Neuronal stem cell (in vitro differentiated cells): ENCODE measurements at places on chromosomes 16 and 17.
A peak's percentile ranks its signal among the peaks of the same experiment; 100 is the strongest.

DNA sequence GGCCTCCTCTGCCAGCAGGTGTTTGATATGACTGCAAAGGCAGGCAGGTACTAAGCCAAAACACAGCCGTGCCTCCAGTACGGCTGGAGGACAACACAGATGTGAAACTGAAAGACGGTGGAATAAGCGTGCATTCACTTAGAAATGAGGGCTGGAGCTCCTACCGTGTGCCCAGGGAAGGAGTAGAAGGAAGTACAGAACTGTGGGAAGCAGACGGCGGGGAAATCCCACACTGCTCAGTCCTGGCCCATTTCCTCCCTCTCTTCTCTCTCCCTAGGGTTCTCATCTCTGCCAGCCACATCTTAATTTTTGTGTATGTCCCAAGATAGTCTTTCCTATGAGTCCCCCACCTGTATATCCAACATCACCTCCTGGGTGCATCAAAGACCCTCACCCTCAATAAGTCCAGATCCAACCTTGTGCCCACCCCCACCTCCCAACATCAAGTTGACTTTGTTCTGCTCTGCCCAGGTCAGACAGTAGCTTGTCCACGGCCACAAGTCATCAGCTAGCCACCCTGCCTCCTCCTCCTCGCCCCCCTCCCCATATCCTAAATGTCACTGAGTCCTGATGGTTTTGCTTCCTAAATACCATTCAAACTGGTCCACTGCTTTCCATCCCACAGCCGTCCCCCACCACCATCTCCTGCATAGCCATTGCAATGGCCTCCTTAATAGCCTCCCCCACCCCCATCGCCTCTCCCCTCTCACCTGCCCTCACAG, 77.1 kb upstream of the RPL38 start:
- H3K27me3 ChIP-seq: no peaks in the 10 kb centered on the region
- DNase-seq: no peak
- H3K4me1 ChIP-seq: peaks cover 7% of the 10 kb centered on the region

- no peaks in the 10 kb centered on the region for H3K27me3 ChIP-seq
- H3K4me1 ChIP-seq: peaks cover 5% of the 10 kb centered on the region
- H3K36me3 ChIP-seq: no peaks in the 10 kb centered on the region
- no peak overlapping the region for H3K27ac ChIP-seq
- no peak for DNase-seq
Observed at GRCh38 chr17:82687375-82687861, 11.1 kb downstream of the RAB40B start.

DNA sequence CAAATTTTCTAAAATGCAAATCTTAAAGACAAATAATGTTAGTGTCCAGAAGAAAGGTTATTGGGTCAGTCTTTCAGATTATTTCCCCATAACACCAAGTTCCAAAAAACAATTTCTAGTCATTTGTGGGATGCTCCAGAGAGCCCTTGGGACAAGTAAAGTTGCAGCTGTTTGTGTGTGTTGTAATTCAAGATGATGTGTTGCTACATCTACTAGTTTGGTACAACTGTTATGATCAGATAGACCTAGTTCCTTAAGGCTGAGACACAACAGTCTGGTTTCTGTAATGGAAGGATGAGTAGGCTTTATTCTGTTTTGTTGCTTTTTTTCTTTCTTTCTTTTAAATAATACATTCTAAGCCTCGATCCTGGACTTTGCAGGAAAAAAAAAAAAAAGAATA, 41.9 kb downstream of the PIGL start:
- H3K27me3 ChIP-seq: no peaks in the 10 kb centered on the region
- peaks cover 15% of the 10 kb centered on the region for H3K4me1 ChIP-seq
- no peak overlapping the region for H3K4me3 ChIP-seq
- no peak for DNase-seq

- DNase-seq: no peak
- H3K36me3 ChIP-seq: no peaks in the 10 kb centered on the region
- H3K27me3 ChIP-seq: peaks cover 2% of the 10 kb centered on the region
- H3K27ac ChIP-seq: no peak overlapping the region
- H3K4me1 ChIP-seq: peaks cover 6% of the 10 kb centered on the region
Observed at GRCh38 chr17:81160306-81160705, 5.0 kb upstream of the PVALEF start.

DNA sequence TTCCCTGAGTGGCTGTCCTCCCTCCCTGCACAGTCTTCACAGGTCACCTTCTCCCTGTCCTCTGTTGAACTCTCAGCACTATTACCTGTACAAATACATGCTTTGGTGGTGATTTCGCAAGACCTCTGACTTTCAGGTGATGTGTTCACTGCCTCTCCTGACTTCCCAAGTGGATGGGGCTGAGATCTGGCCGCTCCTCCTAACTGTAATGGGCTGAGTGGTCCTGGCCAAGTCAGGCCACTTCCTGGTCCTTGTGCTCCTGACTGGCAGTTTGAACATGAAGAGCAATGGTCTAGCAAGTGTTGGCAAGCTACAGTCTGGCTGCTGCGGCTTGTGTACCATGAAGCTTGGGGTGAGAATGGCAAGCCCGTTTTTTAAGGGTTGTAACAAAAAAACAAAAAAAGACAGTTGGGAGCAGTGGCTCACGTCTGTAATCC, 11.7 kb upstream of the TMED6 start:
- no peaks in the 10 kb centered on the region for H3K27me3 ChIP-seq
- peaks cover 85% of the 10 kb centered on the region for H3K36me3 ChIP-seq
- peak overlapping the region; percentile 7 for H3K4me3 ChIP-seq
- no peaks in the 10 kb centered on the region for H3K4me1 ChIP-seq

DNA sequence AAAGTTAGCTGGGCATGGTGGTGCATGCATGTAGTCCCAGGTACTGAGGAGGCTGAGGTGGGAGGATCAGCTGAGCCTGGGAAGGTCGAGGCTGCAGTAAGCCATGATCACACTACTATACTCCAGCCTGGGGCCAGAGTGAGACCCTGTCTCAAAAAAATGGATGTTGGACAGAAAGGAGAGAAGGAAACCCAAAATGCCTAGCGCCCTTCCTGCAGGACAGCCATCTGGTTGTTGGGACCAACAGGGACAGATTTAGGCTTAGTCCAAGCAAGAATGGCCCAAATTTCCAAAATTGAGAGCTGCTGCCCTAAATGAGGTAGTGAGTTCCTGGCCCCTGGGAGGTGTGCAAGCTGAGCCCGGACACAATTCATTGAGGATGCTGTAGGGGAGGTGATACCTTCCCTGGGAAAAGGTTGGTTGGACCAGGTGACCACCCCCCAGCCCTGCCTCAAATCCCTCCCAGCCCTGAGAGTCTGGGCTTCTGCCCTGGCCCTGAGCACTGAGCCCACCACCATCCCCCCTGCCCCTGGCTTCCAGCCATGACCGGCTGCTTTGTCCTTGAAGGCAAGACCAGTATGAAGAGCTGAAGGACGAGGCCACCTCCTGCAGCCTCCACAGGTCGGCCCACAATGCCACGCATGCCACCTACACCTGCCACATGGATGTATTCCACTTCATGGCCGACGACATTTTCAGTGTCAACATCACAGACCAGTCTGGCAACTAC, 35.1 kb downstream of the IL21R start:
- H3K27me3 ChIP-seq: no peaks in the 10 kb centered on the region
- no peaks in the 10 kb centered on the region for H3K36me3 ChIP-seq
- no peak overlapping the region for H3K4me3 ChIP-seq
- peaks cover 5% of the 10 kb centered on the region for H3K4me1 ChIP-seq
- no peak overlapping the region for H3K27ac ChIP-seq

- DNase-seq: no peak
- no peaks in the 10 kb centered on the region for H3K27me3 ChIP-seq
- H3K4me1 ChIP-seq: no peaks in the 10 kb centered on the region
- H3K4me3 ChIP-seq: no peak overlapping the region
- no peak overlapping the region for H3K27ac ChIP-seq
Observed at GRCh38 chr16:14325502-14326401, 254.6 kb downstream of the MRTFB start.

GRCh38 chr17:63993368-63993985, 4.7 kb upstream of the PRR29 start:
- H3K4me3 ChIP-seq: no peak overlapping the region
- H3K27me3 ChIP-seq: no peaks in the 10 kb centered on the region
- no peaks in the 10 kb centered on the region for H3K36me3 ChIP-seq
- H3K27ac ChIP-seq: no peak overlapping the region
- no peak for DNase-seq

DNA sequence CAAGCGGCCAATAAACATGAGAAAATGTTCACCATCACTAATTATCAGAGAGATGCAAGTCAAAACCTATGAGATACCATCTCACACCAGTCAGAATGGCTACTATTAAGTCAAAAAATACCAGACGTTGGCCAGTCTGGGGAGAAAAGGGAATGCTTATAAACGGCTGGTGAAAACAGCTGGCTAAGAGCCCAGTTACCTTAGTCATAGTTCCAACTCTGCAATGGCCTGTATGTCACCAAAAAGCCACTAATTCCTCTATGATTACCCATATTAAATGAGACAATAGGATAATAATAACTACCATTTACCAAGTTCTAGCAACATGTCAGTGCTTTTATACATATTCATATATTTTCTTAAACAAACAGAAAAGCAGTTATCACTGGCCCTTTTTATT, 42.9 kb upstream of the CDRT4 start:
- peaks cover 2% of the 10 kb centered on the region for H3K4me1 ChIP-seq
- no peak overlapping the region for H3K4me3 ChIP-seq
- H3K27me3 ChIP-seq: no peaks in the 10 kb centered on the region
- no peak overlapping the region for H3K27ac ChIP-seq
- H3K36me3 ChIP-seq: peaks cover 15% of the 10 kb centered on the region
- no peak for DNase-seq

GRCh38 chr16:7644811-7645210, 312.2 kb downstream of the RBFOX1 start:
- no peaks in the 10 kb centered on the region for H3K4me1 ChIP-seq
- DNase-seq: no peak
- no peaks in the 10 kb centered on the region for H3K27me3 ChIP-seq
- H3K4me3 ChIP-seq: no peak overlapping the region
- no peak overlapping the region for H3K27ac ChIP-seq

- H3K27ac ChIP-seq: no peak overlapping the region
- peaks cover 1% of the 10 kb centered on the region for H3K4me1 ChIP-seq
- no peak for DNase-seq
- H3K4me3 ChIP-seq: no peak overlapping the region
- H3K27me3 ChIP-seq: no peaks in the 10 kb centered on the region
Observed at GRCh38 chr16:12345349-12345748, 368.8 kb downstream of the SNX29 start.

DNA sequence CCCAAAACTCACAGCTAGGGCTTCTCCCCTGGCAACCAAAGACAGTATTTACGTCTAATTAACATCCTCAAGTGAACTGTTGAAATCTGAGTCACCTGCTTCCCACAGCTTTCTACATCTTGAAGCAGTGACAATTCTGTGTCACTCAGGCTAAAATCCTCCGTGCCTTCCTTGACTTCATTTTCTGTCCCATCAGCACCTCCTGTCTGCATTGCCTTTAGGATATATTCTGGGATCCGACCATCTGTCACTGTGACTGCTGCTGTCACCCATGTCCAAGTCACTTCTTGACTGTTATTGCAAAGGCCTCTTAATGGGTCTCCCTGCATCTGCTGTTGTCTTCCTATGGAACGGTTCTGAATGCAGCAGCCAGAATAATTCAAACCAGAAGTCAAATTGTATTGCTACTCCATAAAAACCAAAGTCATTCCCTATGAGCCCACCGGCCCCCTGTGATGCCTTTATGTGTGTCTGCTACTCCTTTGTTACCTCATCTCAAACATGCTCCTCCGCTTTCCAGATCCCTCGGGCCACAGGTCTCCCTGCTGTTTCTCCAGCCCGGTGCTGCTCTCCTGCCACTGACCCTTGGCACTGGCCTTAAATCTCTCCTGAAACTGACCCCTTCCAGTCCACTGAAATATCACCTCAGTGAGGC, 56.9 kb downstream of the WWP2 start:
- H3K27me3 ChIP-seq: no peaks in the 10 kb centered on the region
- H3K36me3 ChIP-seq: no peaks in the 10 kb centered on the region
- H3K4me1 ChIP-seq: peaks cover 9% of the 10 kb centered on the region
- H3K4me3 ChIP-seq: no peak overlapping the region

- no peak for DNase-seq
- H3K27me3 ChIP-seq: no peaks in the 10 kb centered on the region
- no peak overlapping the region for H3K27ac ChIP-seq
- peaks cover 4% of the 10 kb centered on the region for H3K4me1 ChIP-seq
Observed at GRCh38 chr17:65230040-65230439, 92.9 kb downstream of the RGS9 start.

- peaks cover 9% of the 10 kb centered on the region for H3K36me3 ChIP-seq
- no peak for DNase-seq
- no peak overlapping the region for H3K4me3 ChIP-seq
- peaks cover 23% of the 10 kb centered on the region for H3K4me1 ChIP-seq
Observed at GRCh38 chr17:20281860-20282259, 185.5 kb downstream of the LGALS9B start.

- no peaks in the 10 kb centered on the region for H3K27me3 ChIP-seq
- H3K36me3 ChIP-seq: peaks cover 38% of the 10 kb centered on the region
- no peak overlapping the region for H3K4me3 ChIP-seq
- no peak for DNase-seq
Observed at GRCh38 chr16:364595-365491, 5.5 kb downstream of the MRPL28 start.

GRCh38 chr16:50525262-50525661, 22.9 kb upstream of the NKD1 start:
- no peaks in the 10 kb centered on the region for H3K27me3 ChIP-seq
- H3K36me3 ChIP-seq: no peaks in the 10 kb centered on the region
- DNase-seq: no peak
- peaks cover 2% of the 10 kb centered on the region for H3K4me1 ChIP-seq
- H3K27ac ChIP-seq: no peak overlapping the region

DNA sequence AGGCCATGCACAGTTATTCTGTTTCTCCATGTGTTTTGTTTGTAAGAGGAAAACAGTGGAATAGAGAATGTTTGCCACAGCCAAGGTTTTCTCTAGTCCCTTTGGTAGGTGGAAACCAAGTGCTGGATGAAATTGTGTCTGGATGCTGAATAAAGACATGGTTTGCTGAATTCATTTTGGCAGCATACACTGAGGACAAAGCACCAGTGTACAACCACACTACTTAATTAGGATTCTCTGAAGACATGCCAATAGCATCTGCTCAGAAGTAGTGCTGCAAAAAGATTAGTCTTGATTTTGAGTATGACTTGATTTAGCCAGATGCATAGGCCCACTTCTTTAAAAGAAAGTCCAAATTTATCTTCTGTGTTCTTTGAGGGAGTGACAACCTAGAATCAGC, 230.5 kb upstream of the CACNG5 start:
- H3K36me3 ChIP-seq: no peaks in the 10 kb centered on the region
- H3K27me3 ChIP-seq: no peaks in the 10 kb centered on the region
- H3K27ac ChIP-seq: no peak overlapping the region
- DNase-seq: no peak

- no peak overlapping the region for H3K27ac ChIP-seq
- DNase-seq: peak; percentile 95
- peaks cover 3% of the 10 kb centered on the region for H3K27me3 ChIP-seq
- H3K4me3 ChIP-seq: no peak overlapping the region
Observed at GRCh38 chr17:74671031-74671771, 41.5 kb downstream of the CD300LF start.

DNA sequence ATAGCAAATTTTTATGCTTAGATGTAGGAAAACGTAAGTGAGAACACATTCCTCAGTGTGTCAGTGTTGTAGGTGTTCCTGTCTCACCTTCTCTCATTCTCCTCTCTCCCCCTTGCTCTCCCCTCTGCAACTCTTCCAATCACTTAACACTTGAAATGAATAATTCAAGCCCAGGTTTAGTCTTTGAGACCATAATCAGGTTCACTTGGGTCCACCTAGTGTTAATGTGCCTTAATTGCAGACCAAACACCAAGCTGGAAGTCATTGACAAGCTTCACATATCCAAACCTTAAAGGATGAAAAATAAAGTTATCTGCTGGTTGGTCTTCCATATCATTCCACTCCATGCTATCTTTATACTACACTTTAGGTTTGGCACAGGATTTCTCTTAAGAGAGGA, 37.0 kb downstream of the STXBP4 start:
- peaks cover 2% of the 10 kb centered on the region for H3K36me3 ChIP-seq
- H3K27ac ChIP-seq: no peak overlapping the region
- H3K4me1 ChIP-seq: no peaks in the 10 kb centered on the region
- H3K27me3 ChIP-seq: no peaks in the 10 kb centered on the region
- H3K4me3 ChIP-seq: no peak overlapping the region
- no peak for DNase-seq
